NCI-H187 (cell line): ENCODE measurements at places on chromosomes 7 and 10.

- DNase-seq = no peak
Observed at GRCh38 chr10:26439406-26440087, 1.4 kb downstream of the APBB1IP start.

DNA sequence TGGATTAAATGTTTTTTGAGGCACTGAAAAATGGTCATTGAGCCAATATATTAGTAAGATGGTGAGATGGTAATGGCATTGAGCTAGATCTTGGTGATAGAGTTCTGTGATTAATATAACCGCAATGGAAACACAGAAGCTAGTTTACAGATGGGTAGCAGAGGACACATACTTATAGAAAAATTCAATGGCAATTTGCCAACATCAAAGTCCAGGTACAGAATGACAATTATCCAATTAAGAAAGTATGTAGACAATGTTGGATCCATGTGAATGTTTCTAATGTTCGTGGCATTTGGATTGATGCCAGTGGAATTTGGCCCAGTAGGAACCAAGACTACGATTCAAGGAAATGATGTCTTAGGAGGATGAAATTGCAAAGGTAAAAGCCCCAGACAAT, 187.8 kb downstream of the GNAT3 start:
- DNase-seq = no peak

GRCh38 chr10:75870039-75870645, 438.7 kb downstream of the LRMDA start:
- no peak for DNase-seq

DNA sequence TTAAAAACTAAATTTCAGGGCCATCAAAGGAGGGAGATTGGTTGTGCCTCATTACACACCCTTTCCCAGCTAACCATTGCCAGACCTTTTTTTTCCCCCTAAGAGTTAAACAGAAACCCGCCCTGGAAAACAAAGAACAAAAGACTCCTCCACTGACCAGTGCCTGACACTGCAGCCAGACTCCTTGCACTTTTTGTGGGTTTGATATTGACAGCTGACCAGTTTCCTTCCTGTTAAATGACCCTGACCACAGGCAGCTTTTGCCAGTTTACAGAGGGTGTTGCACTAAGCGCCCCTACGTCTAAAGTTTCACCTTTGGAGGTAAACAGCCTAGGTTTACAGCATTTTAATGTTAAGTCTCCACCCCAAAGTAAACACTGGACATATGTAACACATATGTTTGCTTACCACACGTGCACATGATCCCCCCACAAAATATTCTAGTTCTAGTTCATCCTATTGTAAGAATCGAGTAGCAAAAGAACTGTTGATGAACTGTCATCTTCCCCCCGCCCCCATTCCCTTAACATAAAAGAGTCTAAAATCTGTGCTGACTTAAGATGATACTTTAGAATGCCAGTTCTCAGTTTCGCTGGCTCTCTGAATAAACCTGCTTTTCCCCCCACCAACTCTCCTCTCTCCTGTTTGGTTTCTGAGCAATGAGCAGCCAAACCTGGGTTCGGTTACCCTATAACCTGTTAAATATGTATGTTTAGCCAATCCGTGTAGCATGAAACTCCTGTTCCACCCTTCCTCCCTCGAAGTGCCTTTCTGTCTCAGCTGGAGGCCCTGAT, 38.0 kb downstream of the FOXI2 start:
- DNase-seq = no peak

- DNase-seq = no peak
Observed at GRCh38 chr7:87173471-87173870, 21.2 kb downstream of the DMTF1 start.

DNA sequence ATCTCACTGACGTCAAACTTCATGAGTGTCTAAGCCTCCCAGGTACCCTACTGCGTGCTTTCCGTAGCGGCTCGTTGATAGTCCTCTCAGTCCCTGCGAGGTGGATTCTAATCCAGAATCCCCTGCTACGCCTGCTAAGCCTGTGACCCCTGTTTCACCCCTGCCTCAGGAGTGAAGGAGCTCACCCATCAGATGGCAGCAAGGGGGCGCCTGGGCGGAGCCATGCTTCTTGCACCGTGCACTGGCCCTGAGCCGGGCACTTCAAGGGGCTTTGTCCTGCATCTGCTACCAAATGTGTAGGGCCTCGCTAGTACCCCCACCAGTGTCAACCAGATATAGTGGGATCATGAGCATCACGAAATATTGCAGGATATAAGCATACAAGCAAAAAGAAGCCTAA, 918 bp upstream of the STRA8 start:
- no peak for DNase-seq

GRCh38 chr7:22207724-22208225, 149.2 kb downstream of the RAPGEF5 start:
- no peak for DNase-seq

DNA sequence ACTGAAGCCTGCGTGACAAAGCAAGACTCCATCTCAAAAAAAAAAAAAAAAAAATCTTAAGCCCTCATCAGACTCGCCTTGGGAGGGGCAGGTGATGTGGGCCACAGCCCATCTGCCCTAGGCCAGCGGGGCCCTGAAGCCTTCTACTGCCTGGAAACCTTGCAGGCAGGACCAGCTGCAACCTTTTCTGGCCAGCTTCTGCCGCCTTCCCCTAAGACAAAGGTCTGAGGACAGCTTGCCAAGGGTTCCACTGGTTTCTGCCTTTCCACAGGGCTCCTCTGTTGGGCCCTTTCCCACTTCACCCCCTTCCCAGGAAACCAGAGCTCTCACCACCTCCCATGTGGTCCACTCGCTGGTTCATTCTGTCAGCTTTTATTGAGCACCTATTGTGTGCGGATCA, 35.2 kb downstream of the UBTD1 start:
- no peak for DNase-seq

DNA sequence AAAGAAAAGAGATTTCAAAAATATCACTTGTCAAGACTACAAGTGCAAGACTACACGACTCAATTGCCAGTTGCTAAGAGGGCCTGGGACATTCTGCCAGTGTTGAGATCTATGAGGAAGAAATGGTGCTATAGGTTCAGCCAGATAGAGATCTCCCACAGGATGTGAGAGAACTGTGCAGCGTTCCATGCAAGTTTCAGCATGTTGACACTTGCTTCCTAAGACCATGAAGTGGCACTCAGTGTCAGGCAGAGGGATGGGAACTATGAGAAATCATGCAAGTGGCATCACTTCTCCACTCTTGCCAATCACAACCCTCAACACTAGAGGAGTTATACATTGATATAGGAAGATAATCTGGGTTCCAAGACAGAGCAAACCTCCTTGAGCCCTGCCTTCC, 210.3 kb downstream of the CHRM2 start:
- DNase-seq = no peak

- DNase-seq = no peak
Observed at GRCh38 chr7:25216837-25217236, 11.4 kb downstream of the NPVF start.
